ENCODE measurements at places on chromosomes 2 and 18. TPM values are rescaled to one million over a fixed set of nuclear protein-coding genes. Genes with fewer than 3 reads are reported as not detected.
A peak's percentile ranks its signal among the peaks of the same experiment; 100 is the strongest.

GRCh38 chr2:153109793-153110192 is 368.8 kb downstream of the RPRM start:
- peaks cover 5% of the 10 kb centered on the region for H3K4me1 ChIP-seq
- no peaks in the 10 kb centered on the region for H3K36me3 ChIP-seq
- no peak for DNase-seq
- H3K4me3 ChIP-seq: no peak overlapping the region

DNA sequence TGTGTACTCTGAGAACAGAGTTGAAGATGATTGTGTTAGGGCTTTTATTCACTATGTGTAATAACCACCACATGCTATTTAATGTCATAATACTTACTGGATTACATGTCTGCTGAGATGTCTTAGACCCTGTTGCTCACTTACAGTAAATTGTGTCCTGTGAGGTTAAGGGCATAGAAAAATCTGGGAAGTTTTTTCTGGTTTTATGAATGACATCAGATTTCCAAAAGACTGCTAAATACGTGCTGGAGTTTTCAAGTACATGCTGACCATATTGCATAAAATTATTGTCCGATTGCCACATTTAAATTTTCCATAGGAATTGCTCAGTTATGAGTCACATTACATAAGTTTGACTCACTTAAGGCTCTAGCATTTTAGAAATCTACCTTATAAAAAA is 96.7 kb upstream of the COL5A2 start:
- H3K4me1 ChIP-seq: no peaks in the 10 kb centered on the region
- H3K4me3 ChIP-seq: no peak overlapping the region
- H3K36me3 ChIP-seq: no peaks in the 10 kb centered on the region

GRCh38 chr18:49013961-49014604 is 63.3 kb upstream of the SMAD7 start:
- no peaks in the 10 kb centered on the region for H3K4me1 ChIP-seq
- no peaks in the 10 kb centered on the region for H3K27me3 ChIP-seq
- H3K27ac ChIP-seq: no peak overlapping the region
- no peak for DNase-seq
- no peak overlapping the region for H3K4me3 ChIP-seq

DNA sequence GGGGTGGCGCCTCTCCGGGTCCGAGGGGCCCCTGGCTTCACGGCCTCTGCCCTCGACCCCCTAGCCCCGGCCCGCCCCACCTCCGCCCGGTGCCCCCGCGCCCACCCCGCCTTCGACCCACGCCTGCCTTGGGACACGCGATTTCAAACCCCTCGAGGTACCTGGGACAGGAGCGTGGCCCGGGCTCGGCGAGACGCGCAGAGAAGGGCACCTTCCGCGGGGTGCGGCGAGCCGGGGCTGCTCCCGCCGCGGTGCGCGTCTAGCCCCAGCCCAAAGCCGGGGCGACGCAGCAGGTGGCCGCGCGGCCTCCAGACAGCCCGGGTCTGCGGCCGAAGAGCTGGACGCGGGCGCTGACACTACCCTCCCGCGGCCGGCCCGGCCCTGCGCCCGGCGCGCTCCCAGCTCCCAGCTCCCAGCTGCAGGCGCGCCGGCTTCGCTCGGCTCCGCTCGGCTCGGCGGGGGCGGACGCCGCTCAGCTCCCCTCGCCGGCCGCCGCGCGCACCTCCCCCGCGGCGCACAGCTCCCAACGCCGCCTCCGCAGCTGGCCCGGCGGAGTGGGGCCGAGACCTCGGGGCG is at the start of gene CRACDL:
Gene CRACDL, minus strand, starts transcription at position 449 of the 576 bp plus-strand sequence. CDS start 89,425 bp downstream, outside the sequence.
- no peak within 1 kb of the TSS for H3K27ac ChIP-seq
- DNase-seq: no peak
- H3K4me1 ChIP-seq: peaks cover 10% of the 10 kb centered on the region
- peaks cover 3% of the 10 kb centered on the region for H3K36me3 ChIP-seq
- H3K27me3 ChIP-seq: peaks cover 72% of the 10 kb centered on the region

DNA sequence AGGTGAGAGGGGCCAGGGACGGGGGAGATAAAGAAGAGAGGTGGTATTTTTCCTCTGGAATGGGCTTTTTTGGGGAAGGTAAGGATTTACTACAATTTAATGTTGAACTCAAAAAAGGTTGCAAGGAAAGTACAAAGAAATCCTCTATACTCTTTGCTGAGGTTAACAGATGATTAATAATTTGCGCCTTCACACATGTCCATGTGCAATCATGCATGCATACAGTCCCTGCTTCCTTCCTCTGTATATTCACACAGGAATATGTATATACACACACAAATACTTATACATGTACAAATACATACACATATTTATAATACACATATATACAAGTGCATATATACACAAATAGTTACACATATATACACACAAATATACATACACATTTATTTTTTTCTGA is 193.4 kb downstream of the NBAS start:
- H3K27me3 ChIP-seq: no peaks in the 10 kb centered on the region
- no peak for DNase-seq
- peaks cover 7% of the 10 kb centered on the region for H3K4me1 ChIP-seq
- peaks cover 31% of the 10 kb centered on the region for H3K36me3 ChIP-seq
- H3K27ac ChIP-seq: no peak overlapping the region

- no peaks in the 10 kb centered on the region for H3K27me3 ChIP-seq
- no peak overlapping the region for H3K27ac ChIP-seq
- DNase-seq: no peak
- no peaks in the 10 kb centered on the region for H3K36me3 ChIP-seq
Observed at GRCh38 chr18:57776767-57777166, 26.3 kb downstream of the ATP8B1 start.

- peaks cover 2% of the 10 kb centered on the region for H3K27me3 ChIP-seq
- H3K27ac ChIP-seq: no peak overlapping the region
- DNase-seq: no peak
- H3K36me3 ChIP-seq: no peaks in the 10 kb centered on the region
- no peaks in the 10 kb centered on the region for H3K4me1 ChIP-seq
Observed at GRCh38 chr2:86686905-86687304, 33.2 kb upstream of the RMND5A start.

GRCh38 chr2:76437564-76437963 is 726.8 kb upstream of the GCFC2 start:
- no peak for DNase-seq
- no peaks in the 10 kb centered on the region for H3K27me3 ChIP-seq
- no peaks in the 10 kb centered on the region for H3K36me3 ChIP-seq
- H3K4me1 ChIP-seq: no peaks in the 10 kb centered on the region
- H3K27ac ChIP-seq: no peak overlapping the region

- peak overlapping the region; percentile 97 for H3K4me3 ChIP-seq
- peaks cover 39% of the 10 kb centered on the region for H3K36me3 ChIP-seq
- peak overlapping the region; percentile 68 for H3K27ac ChIP-seq
- peaks cover 42% of the 10 kb centered on the region for H3K4me1 ChIP-seq
Observed at GRCh38 chr2:85578243-85579180, 1.1 kb downstream of the VAMP8 start.

DNA sequence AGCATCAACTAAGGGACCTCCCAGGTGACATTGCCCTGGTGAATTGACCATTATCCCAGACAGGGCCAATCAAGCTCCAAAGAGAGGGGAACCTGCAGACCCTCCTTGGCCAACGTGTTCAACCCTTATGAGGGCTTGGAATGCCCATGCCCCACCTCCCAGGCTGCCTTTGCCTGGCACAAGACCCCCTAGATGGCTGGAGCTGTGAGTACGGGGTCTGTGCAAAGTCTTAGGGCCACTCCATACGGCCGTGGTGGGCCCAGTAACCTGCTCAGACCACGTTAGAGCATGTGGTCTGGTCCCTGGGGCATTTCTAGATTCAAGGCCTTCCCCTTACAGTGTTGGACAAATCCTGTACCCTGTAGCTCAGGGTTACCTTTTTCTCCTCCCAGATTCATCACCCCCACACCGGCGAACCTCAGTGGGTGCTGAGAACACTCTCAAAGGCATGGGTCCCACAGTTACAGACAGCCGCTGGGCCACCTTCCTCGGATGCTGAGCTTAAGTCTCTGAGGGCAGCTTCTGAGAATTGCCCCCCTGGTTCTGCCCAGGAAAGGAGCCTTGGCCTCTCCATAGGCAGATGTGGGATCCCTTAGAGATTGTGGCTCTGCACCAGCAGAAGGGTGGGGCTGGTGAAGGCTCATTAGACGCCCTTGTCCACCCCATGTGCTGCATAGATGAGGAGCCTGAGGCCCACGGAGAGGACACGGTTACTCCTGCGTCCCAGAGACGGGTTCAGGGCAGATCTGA is 18.3 kb upstream of the KCNK3 start:
- no peaks in the 10 kb centered on the region for H3K4me1 ChIP-seq
- no peaks in the 10 kb centered on the region for H3K36me3 ChIP-seq
- H3K27me3 ChIP-seq: peaks cover 20% of the 10 kb centered on the region
- no peak for DNase-seq
- H3K27ac ChIP-seq: no peak overlapping the region

DNA sequence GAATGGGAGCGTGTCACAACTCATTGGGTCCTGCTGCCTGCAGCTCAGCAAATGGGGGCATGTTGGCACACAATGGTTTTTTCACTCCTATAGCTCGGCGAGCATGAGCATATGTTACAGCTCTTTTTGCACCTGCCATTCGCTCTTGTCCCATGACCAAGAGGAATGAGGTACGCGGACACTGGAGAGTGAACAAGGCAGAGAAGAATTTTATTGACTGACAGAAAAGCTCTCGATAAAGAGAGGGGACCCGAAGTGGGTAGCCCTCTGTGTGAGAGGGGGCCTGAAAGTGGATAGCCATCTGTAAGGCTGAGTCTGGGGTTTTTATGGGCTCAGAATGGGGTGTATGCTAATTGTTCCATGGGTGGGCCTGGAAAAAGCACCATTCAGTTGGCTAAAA is 5.5 kb downstream of the ACYP2 start:
- H3K4me1 ChIP-seq: peaks cover 7% of the 10 kb centered on the region
- no peak overlapping the region for H3K27ac ChIP-seq
- H3K4me3 ChIP-seq: no peak overlapping the region
- no peaks in the 10 kb centered on the region for H3K27me3 ChIP-seq
- no peak for DNase-seq

- DNase-seq: no peak
- no peak overlapping the region for H3K4me3 ChIP-seq
- no peaks in the 10 kb centered on the region for H3K36me3 ChIP-seq
- H3K27me3 ChIP-seq: peaks cover 15% of the 10 kb centered on the region
Observed at GRCh38 chr18:48290162-48290926, 118.8 kb downstream of the ZBTB7C start.

DNA sequence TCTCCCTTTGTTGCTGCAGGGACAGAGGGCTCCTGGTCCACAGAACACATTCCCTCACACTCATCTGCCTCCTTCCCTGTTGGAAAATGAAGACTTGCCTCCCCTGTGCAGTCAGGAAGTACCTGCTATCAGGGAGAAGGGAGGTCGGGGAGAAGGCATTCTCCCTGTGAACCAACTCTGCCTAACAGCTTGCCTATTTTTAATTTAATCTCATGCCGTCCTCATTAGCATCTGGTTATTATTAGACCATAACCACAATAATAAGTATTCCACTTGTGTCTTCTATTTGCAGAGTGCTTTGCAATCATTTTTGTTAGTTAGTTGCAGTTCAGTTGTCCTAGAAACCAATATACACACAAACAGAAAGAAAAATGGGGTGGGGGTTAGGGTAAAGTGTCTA is 232.6 kb upstream of the SKOR2 start:
- H3K27ac ChIP-seq: no peak overlapping the region
- H3K27me3 ChIP-seq: peaks cover 2% of the 10 kb centered on the region
- DNase-seq: no peak

Gene NDUFS1
- total RNA-seq: 65.4 TPM

Gene CEP192
- total RNA-seq: 46.1 TPM

Gene FLACC1
- 2.7 TPM for total RNA-seq

Gene KCNJ3
- not detected for total RNA-seq

Gene SCN9A
- total RNA-seq: 0.15 TPM
